ENCODE measurements at places on chromosomes 12 and 14.

GRCh38 chr12:87931812-87932211 is 97.4 kb downstream of the C12orf50 start:
- no peak for DNase-seq

DNA sequence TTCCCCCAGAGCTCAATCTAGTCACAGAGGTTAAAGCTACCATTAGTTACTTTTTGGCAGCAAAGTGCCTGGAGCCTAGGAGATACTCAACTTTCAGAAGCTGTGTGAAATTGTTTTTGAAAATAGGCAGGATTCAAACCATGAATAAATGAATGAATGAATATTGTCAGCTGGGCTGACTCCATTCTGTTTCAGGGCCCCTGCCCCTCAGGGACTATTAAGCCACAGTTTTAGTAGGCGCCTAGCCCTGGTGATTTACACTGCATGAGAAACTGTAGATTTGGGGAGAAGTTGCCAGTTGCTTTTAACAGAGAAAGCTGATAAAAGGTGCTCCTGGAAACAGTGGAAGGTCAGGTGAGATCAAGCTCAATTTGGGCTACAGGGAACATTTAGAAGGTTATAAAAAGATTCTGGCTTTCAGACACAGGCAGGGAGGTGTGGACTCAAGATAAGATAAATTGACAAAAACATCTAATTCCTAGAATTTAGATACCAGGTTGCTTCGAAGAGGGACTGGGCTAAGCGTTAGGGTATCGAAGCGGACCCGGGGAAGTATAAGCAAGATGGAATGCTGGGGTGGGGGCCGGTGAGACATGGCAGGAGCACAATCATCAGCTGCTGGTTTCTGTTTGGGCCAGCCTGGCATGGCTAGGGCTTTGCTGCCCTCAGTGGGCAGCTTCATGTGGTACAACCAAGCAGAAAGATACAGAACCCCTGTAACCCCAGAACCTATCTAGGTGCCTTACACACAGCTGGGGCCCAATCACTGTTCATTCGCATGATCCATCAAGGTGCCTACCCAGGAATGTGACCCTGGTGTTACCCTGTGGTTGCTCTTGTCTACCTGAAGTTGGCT is 14.9 kb upstream of the CELA1 start:
- DNase-seq, result no peak

DNA sequence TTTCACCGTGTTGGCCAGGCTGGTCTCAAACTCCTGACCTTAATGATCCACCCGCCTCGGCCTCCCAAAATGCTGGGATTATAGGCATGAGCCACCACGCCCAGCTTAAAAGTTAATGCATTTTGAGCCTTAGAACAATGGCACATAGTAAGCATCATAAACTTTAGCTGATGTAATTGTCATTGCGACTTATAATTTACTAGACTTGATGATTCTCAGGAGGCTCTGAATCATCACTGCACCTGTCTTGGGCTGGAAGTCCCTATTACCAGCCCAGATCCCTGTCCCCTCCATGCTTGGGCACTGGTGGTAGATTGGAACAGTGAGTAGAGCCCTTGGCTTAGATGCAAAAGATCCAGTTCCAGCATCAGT is 26.1 kb downstream of the KMT5A start:
- DNase-seq, result no peak

DNA sequence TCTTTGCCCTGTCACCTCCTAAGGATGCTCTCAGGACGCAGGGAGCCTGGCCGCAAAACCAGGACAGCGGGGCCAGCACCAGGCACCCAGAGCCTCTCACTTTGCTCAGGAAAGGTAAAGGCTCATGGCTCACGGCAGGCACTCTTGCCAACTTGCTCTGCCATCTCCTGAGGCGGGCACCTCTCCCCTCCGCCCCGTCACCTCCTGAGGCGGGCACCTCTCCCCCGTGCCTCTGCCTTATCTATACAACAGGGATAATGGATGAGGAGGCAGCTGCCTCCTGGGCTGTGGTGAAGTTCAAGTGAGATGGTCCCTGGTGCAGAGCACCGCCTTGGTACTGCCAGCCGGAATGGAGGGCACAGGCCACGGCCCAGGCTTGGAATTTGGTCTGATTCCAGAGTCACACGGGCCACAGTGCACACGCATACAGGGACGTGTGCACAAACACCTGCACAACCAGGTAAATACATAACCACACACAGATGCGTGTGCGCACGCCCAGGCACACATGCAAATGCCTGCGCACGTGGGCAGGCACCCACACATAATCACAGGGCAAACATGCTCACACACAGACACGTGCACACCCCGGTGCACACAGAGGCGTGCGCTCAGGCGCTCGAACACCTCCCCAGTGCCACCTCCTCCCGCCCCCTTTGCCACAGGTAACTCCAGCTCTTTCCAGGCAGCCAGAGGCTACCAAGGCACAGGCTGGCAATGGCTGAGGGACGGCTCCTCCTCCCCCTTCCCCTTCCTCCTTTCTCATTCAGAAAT is 11.6 kb downstream of the DEGS2 start:
- DNase-seq, result no peak

DNA sequence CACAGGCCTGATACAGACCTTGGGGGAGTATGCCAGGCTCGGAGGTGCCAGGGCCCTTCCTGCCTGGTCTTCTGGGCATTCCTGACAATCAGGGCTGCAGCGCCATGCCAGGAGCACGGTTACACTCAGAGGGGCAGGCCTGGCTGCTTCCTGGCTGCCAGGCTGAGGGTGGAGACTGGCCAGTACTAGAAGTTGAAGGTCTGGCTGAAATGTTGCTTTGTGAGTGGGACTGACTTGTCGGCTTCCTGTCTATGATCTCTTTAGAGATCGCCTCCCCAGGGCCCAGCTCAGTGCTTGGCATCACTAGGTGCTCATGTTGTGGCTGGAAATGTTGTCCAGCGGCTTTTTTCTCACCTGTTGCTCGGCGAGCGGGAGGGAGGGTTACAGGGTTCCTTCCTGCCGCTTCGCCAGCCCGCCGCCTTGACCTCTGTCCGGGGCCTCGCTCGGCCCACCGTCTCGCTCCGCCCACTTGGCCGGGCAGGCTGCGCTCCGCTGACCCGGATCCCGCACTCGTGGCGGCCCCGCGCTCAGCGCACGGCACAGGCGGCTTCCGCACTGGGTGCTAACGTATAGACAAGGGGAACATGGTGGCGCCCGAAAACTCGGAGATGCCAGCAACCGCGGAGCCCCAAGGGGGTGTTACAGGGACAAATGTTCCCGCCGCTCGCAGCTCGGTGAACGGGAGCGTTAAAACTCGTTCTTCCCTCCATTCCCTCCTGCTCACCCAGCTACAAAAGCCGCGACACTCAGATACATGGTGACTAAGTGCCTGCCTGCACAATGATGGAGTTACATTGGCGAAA is 32.6 kb downstream of the PAPLN start:
- no peak for DNase-seq

GRCh38 chr12:4991373-4991772 is 52.3 kb upstream of the KCNA5 start:
- DNase-seq, result no peak

- no peak for DNase-seq
These were observed 43.8 kb upstream of the LTBP2 start for GRCh38 chr14:74655599-74656395.

GRCh38 chr12:63997198-63997597 is 152.7 kb downstream of the SRGAP1 start:
- DNase-seq, result no peak

DNA sequence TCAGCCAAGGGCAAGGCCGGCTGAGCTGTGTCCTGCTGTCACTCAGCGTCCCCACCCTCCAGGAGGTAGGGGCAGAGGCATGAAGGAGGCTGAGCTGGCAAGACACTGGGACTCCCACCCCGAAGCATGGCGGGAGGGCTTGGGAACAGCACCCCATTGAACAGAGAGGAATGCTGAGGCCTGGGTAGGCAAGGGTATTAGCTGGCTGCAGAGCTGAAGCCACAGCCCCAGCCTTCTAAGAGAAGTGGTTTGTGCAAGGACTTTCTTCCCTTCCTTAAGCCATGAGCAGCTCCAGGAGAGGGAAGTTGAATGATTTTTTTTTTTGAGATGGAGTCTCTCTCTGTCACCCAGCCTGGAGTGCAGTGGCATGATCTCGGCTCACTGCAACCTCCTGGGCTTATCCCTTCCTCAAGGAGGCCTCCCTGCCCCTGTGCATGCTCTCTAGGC is 6.6 kb upstream of the CFAP73 start:
- no peak for DNase-seq

DNA sequence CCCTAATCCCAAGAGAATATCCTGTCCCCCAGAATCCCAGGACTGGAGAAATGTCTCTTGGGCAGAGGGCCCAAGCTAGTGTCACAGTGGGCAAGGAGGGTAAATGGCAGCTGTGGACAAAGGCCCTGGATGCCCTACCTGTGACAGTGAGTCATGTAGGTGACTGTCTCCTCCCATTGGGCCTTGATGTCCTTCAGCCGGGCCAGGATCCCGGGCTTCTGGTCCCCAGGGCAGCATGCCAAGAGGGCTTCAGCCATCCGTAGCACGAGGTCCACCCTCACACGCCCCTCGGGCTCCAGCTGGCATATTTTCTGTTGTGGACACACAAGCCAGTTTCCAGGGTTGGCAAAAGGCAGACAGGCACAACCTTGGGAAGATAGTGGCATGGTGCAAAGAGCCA is 48.8 kb downstream of the SYNE3 start:
- DNase-seq, result no peak

DNA sequence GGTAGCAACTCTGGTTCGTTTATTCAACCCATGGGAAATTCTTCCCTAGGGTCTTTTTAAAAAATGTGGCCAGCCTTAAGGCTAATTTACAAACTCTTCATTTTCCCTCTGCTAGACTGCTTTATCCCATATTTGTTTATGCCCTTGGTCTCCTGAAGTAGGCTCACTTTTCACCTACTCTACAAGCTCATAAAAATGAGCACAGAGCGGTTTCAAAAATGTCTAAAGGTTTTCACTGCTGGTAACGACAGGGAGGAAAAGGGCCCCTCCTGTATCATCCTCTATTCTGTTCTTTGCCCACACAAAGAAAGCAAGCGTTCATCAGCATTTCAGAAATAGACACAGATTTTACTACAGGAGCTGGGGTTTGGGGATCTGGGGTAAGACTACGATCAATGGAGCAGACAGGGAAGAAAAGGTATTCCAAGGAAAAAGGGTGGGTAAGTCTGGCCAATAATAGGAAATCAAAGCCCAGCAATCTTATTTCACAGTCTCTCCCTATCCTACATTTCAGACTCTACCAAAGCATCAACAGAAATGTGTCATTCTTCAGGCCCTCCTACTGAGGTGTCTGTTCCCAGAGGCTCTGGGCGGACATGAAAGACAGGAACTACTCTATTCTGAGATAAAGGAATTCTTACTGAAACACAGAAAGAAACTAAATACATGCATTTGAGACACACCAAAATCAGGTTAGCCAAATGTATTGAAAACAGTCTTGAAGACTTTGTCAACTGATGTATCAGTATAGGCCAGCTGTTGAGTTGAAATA is 86.4 kb downstream of the SPPL3 start:
- no peak for DNase-seq

GRCh38 chr14:93952829-93953228 is 23.5 kb downstream of the ASB2 start:
- no peak for DNase-seq

DNA sequence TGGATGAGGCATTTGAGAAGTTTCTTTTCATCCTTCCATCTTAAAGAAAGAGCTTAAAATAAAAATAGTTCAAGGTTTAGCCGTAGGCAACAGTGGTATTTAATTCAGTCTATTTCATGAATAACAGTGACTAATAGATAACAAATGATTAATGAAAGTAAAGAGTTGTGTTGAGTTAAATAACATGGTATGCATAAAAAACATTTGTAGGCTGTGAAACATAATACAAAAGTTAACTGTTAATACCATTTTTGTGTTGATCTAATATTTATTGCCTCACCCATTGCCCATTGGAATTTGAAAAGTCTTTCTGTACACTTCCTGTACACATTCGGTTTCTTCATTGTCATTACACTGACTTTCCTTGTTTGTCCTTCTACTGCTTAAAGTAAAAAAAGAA is 108.6 kb upstream of the PDE3A start:
- DNase-seq, result no peak
